Activated T-cell treated with anti-CD3 and anti-CD28 coated beads, Interleukin-2, amount 50 U/mL, for 4 hours (primary cell): ENCODE measurements at places on chromosomes 11 and 22.

DNA sequence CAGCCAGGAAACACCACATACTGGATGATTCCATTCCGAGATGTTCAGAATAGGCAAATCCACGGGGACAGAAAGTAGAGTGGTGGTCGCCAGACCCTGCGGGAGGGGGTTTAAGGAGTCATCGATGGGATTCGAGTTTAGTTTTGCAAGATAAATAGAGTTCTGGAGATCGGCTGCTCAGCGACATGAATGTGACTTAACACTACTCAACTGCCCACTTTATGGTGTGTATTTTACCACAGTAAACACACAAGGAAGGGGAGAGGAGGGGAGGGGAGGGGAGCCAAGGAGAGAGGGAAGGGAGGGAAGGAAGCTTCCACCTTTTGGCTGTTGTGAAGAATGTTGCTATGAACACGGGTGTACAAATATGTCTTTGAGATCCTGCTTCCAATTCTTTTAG lies 10.4 kb upstream of the ARHGAP8 start:
- DNase-seq, result no peak

DNA sequence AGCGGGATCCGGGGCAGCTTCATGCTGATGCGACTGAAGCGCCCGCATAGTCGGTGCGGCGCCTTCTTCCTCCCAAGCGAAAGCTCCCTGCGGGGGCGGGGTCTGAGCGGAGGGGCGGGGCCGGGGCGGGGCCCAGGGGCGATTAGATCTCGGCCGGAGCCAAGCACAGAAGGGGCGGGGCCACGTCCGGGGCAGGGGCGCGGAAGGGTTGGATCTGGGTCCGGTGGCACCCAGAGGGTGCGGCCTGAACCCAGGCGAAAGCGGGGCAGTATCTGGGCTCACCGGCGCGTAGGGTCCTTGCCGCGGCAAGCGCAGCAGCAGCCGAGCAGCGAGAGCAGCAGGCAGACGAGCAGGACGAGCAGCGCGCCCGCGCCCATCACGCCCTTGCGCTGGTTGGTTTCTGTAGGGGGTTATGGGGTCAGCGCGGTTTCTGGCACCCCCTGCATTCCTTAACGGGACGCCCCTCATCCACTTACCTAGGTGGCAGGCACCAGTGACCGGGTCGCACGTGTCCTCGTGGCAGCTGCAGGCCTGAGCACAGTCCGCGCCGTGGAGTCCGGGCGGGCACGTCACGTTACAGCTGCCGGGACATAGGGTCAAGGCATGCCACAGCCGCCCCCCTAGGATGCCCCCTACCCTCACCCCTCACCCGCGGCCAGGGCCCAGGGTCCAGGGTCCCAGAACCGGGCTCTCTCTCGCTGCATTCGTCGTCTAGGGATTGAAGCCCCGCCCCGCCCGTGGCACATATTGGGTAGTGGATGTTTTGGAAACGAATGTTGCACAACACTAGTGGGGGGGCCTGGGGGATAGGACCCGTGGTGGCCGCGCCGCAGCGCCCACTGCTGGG lies 8.1 kb downstream of the SCARF2 start:
- DNase-seq, result peak; percentile 75

- DNase-seq, result no peak
Observed at GRCh38 chr11:128179512-128179911, 407.8 kb downstream of the ETS1 start.

GRCh38 chr11:15865212-15865987 lies 490.9 kb downstream of the SOX6 start:
- no peak for DNase-seq

DNA sequence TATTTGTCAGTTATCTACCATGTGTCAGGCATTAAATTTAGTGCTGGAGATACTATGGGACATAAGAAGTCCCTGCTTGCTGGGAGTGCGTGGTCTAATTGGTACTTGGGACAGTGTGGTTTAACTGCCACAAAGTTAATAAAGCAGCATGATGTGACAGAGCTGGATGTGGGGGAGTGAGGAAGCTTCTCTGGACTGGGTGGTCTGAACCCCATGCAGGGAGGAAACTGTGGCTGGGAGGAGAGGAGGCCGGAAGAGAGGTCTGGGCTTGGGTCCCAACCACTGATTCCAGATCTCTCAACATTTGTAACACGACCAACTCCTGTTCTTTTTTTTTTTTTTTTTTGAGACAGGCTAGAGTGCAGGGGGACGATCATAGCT lies 37.1 kb downstream of the ST3GAL4 start:
- no peak for DNase-seq

GRCh38 chr11:117823946-117824420 lies 561 bp downstream of the FXYD2 start:
- DNase-seq, result no peak

- no peak for DNase-seq
Observed at GRCh38 chr11:25038131-25038530, 541.3 kb downstream of the LUZP2 start.

GRCh38 chr11:120197251-120197891 lies 13.5 kb upstream of the OAF start:
- DNase-seq, result no peak

GRCh38 chr22:45672564-45673481 lies 1.2 kb downstream of the ATXN10 start:
- DNase-seq, result no peak

DNA sequence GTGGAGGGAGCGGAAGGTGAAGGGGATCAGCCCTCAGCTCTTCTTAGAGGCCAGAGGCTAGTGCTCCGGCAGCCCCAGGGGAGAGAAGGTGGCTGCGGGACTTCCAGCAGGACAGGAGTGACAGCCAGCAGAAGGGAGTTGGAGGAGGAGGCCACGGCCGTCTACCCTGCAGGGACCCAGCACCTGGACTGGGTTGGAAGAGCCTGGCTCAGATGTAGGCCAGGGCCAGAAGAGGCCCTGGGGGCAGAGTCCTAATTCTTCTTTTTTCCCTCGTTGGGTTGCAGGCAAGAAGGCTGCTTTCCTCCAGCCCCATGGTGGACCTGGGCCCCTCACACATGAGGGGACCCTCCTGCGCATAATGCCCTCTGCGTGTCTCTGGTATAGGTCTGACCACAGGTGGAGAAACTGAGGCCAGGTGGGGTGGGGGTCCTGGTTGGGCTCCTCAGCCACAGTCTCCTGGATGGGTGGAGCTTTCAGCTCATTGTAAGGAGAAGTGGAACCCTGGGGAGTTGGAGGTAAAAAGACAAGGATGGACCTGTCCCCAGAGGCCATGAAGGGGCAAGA lies 2.3 kb upstream of the MCAM start:
- DNase-seq, result no peak

GRCh38 chr11:29937526-29937925 lies 79.3 kb downstream of the KCNA4 start:
- no peak for DNase-seq

DNA sequence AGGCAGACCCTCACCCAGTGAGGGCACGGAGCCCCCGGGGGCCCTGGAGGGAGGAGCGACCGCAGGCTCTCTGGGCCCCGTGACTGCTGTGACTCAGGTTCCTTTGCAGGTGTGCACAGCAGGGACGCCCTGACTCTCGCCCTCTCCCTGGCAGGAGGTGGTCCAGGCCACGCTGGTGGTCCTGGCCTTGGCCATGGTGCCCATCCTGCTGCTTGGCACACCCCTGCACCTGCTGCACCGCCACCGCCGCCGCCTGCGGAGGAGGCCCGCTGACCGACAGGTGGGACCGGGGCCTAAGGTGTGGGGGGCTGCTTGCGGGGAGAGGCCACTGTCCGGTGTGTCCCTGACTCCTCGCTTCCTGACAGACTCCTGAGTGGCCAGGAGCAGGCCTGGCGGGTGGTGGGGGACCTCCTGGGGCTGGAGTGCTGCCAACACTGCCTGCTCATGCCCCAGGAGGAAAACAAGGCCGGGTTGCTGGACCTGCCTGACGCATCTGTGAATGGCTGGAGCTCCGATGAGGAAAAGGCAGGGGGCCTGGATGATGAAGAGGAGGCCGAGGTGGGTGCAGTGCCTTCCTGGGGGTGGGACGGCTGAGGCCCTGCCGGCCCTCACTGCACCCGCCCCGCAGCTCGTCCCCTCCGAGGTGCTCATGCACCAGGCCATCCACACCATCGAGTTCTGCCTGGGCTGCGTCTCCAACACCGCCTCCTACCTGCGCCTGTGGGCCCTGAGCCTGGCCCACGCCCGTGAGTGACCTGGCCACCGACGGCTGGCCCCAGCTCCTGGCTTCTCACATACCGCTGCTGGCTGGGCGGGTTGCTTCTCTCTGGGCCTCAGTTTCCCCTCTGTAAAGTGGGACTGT lies 10.9 kb downstream of the TCIRG1 start:
- DNase-seq, result no peak

DNA sequence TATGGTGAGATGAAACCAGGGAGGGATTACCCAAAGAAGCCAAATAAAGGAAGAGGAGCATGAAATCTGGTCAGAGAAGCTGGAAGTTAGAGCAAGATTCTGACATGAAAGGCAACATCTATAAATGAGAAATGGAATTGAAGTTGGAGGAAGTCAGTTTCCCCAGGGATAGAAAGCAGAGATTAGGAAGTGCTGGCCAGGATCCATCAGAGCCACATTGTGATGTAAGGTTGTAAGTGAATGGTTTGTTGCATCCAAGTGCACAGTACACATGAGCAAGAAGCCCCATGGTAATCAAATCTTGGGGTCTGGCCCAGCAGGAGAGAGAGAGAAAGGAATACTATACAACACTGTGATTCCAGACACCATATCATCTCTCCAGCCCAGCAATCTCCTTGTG lies 6.6 kb upstream of the NLRP10 start:
- DNase-seq, result no peak

- DNase-seq, result no peak
Observed at GRCh38 chr11:122004446-122004845, 111.6 kb downstream of the BLID start.

GRCh38 chr11:92278791-92279433 lies 54.3 kb downstream of the FAT3 start:
- DNase-seq, result no peak

DNA sequence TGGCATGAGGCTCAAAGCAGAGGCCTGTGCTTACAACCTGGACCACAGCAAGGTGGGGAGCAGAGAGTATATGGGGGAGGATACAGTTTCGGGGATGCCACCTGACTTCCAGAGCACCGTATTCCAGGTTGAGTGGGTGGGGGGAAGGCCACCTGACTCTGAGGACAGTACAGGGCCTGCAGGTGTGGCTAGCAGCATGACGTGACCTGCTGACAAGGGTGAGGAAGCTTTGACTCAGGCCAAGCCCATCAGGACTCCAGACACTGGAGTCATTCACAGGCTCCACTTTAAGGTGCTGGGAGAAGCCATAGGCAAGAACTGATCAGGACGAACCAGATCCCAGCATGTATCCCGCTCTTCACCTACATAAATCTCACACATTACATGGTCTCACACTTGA lies 34.6 kb upstream of the CRTAM start:
- no peak for DNase-seq

GRCh38 chr11:76566811-76567210 lies 103.7 kb downstream of the LRRC32 start:
- DNase-seq, result no peak
